ENCODE measurements at places on chromosomes 4 and X.

- no peak for DNase-seq
Measured at GRCh38 chrX:17679261-17679660, 58.0 kb upstream of the SCML1 start.

DNA sequence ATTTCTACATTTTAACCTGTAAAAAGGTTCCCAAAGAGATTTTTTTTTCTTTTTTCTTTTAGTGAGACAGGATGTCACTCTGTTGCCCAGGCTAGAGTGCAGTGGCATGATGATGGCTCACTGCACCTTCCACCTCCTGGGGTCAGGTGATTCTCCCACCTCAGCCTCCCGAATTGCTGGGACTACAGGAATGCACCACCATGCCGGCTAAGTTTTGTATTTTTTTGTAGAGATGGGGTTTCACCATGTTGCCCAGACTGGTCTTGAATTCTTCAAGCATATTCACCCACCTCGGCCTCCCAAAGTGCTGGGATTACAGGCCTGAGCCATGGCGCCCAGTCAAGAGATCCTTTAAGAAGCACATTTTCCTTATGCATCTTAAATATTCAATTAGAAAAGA lies 12.6 kb downstream of the RHOH start:
- no peak for DNase-seq

DNA sequence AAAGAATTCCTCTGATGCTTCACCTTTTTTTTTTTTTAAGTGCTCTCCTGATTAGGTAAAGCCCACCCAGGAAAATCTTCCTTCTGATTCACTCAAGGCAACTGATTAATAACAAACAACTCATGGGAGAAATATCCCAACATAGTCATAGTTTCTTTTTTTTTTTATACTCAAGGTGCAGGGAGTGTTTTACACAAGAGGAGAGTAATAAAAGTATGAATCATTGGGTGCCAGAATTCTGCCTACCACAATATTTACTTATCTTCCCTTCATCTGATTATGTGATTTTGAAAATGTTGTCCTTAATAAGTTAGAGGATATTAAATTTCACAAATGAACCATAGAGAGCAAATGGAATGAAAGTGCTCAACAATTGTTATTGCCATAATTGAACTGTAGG lies 329.9 kb downstream of the TECRL start:
- DNase-seq: no peak

GRCh38 chr4:8710946-8711345 lies 118.4 kb downstream of the CPZ start:
- no peak for DNase-seq

- DNase-seq: no peak
Measured at GRCh38 chr4:42985976-42986375, 93.5 kb downstream of the GRXCR1 start.

All from GM12864 (cell line).